ENCODE measurements at places on chromosomes 1 and 21. TPM values are rescaled to one million over a fixed set of nuclear protein-coding genes. Genes with fewer than 3 reads are reported as not detected.

Gene ANGPTL3
- not detected for total RNA-seq

Gene IVL
- not detected for total RNA-seq

Gene CDCA8
- total RNA-seq = 1.9 TPM

Gene CD84
- 1.6 TPM for total RNA-seq

Gene MRPL39
- 36.0 TPM for total RNA-seq

Gene EPHA8
- 1.6 TPM for total RNA-seq

Gene HES5
- 16.0 TPM for total RNA-seq

Gene TRIM67
- total RNA-seq = 61.7 TPM

Gene CBS
- 122 TPM for total RNA-seq

Gene FAM167B
- total RNA-seq = not detected

Gene TNFRSF4
- total RNA-seq = not detected

Gene TMEM81
- 4.4 TPM for total RNA-seq

Gene BARHL2
- not detected for total RNA-seq

Data from parietal lobe (tissue), 2 donors.